ENCODE measurements at places on chromosomes 2 and 18.

DNA sequence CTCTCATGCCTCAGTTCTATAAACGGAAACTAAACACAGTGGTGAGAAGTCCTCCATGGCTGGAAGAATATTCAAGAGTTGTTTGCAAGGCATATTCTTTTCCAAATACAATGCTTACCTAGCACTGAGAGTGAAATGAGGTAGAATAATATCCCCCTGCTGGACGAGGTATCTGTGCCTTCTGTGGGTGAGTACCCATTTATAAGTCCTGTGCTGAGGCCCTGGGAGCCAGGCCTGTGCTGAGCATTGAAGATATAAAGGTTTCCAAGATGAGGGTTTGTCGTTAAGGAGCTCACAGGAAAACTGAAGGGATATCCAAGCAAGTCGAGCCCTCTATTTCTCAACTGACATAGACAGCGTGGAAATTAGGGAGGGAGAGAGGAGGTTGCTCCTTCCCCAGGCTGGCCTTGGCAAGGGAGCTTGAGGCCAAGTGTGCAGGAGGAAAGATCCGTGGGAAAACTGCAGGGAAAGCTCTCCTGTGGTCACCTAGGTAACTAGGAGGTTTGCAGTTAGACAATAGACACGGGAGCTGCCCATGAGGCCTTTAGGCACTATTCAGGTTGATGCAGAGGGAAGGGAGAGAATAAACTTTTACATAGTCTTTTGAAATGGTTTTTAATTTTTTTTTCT, 17.6 kb downstream of the PTPRM start:
- DNase-seq, result no peak

GRCh38 chr2:237120916-237121315, 35.2 kb downstream of the COPS8 start:
- no peak for DNase-seq

DNA sequence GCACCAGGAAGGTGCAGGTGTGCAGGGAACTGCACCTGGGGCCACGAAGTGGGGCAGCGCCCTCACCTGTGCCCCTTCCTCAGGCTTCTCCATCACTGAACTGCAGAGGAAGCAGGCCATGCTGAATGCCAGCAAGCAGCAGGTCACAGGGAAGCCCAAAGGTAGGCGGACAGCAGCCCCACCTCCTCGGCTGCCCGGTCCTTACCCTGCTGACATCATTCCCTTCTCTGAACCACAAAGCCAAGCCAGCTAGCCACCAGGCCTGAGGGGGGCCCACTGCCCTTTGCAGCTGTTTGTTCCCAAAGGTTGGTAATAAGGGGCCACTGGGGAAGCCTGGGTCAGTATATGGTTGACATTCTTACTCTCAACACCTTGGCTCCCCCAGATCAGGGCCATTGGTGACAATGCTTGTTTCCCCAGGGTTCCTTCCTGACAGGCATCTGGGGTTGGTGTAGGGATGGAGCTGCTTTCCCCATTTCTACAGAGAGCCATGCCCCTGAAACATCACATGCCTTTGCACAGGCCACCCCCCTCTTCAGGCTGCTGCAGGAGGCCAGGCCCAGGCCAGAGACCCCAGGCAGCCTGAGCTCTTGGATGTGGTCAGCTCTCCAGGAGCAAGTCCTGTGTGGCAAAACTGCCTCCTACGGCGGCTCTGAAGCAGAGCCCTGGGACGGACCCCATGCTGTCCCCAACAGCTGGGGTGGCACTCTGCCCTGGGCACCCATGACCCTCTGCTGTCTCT, 47.8 kb downstream of the FAM168B start:
- DNase-seq, result no peak

DNA sequence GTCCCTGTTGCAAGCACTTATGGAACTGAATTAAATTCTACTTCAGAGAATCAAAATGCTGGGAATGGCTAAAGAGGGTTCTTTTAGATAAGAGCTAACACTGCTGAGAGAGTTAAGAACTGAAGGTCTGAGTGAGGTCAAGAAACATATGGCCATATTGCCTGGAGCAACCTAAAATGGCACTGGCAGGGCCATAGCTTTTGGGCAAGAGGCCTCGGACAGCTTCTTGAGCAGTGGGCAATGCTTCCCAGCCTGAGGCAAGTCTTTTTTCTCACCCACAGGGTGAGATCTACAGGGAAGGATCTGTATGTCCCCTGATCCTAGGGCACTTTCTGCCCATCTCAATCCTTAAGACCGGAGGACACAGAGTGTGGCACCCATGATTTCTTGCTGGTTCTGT, 244.6 kb upstream of the NT5C1B start:
- DNase-seq, result no peak

- DNase-seq, result no peak
These were observed 34.2 kb downstream of the TGFA start for GRCh38 chr2:70519453-70519852.

DNA sequence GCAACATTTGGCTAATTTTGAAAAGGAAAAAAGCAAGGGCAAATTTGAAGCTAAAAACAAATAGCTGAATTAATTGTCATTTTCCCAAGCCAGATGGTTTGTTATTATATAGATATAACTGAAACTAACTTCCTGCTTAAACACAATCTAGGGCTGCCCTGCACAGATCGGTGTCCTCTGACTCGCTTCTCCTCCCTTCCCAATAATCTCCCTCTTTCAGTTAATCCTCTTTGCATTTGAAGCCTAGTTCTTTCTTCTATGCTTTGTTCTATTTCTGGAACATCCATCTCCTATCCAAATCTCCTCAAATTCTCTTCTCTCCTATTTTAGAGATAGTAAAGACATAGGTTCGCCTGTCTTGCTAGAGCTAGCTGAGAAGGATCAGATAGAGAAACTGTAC, 328.1 kb downstream of the SLC8A1 start:
- DNase-seq, result no peak

DNA sequence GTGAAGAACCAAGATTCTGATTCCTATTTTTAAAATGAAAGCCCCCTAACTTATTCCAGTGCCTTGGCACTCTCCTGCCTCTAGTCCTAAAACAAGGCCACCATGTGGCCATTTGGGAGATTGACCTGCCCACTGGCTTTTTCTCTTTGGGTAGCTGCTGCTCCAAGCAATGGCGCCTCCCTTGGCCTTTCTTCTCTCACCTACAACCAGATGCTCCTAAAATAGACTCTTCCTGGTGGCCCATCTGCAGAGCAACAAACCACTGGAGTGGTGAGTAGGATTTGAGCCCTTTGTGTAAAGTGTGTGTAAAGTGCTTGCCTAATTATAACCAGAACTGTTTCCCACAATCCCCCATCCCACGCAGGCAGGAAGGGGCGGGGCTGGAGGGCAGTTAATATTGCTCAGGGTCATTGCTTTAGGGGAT, 114.2 kb downstream of the FHOD3 start:
- no peak for DNase-seq

DNA sequence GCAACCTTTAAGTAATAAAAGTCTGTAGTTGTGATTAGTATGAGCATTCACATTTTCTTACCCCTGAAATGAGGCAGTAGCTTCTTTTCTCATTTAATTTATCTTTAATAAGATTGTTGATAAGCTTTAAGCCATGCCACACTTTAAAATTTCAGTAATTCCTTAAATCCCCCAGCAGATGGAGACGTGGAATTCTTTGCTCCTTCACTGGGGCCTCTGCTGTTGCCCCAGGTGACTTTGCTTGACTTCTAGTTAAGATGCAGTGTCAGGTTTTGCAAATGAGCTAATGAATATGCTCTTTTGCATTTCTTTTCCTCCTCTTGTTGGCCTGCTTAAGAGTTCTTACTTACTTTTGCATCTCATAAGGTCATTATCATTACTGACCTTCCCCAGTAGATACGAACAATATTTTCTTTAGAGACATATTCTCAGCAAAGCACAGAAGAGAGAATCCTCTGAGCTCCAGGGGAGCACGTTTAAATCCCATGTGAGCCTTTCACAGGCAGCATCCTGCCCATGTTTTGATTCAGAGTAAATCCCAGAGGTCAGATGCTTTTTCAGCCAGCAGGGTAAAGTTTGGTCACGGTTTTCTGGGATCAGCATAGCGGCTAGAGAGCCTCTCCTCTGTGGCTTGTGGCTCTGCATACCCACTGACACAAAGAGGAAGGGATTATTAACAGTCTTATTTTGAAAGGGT, 222.9 kb downstream of the PTPRM start:
- DNase-seq, result no peak

GRCh38 chr2:196725882-196726281, 73.6 kb downstream of the GTF3C3 start:
- no peak for DNase-seq

DNA sequence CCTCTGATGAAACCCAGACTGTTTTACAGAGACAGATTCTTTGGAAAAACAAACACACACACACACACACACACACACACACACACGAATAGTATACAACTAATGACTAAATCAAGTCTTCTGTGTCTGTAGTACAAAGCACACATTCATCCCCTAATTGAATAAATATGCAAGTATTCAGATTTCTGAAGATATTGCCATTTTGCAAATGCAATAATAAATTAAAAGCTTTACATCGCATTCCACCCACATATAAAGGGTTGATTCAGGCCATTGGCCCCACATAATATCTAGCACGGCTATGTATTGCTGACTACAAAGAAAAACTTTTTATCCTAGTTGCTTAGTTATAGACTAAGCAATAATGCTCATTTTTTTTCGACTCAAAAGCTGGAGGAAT, 86.2 kb downstream of the PAX3 start:
- no peak for DNase-seq

- no peak for DNase-seq
These were observed 67.4 kb downstream of the BARD1 start for GRCh38 chr2:214742119-214742518.

- DNase-seq, result no peak
These were observed 17.7 kb upstream of the NFE2L2 start for GRCh38 chr2:177282181-177282641.

GRCh38 chr2:206408323-206409320, 34.7 kb upstream of the ADAM23 start:
- DNase-seq, result no peak

- no peak for DNase-seq
These were observed 14.2 kb upstream of the ANKRD44 start for GRCh38 chr2:197324801-197325200.

GRCh38 chr2:74457549-74458131, 598 bp upstream of the WBP1 start:
- peak; percentile 34 for DNase-seq

GRCh38 chr2:159101755-159102489, 133.5 kb downstream of the TANC1 start:
- no peak for DNase-seq

DNA sequence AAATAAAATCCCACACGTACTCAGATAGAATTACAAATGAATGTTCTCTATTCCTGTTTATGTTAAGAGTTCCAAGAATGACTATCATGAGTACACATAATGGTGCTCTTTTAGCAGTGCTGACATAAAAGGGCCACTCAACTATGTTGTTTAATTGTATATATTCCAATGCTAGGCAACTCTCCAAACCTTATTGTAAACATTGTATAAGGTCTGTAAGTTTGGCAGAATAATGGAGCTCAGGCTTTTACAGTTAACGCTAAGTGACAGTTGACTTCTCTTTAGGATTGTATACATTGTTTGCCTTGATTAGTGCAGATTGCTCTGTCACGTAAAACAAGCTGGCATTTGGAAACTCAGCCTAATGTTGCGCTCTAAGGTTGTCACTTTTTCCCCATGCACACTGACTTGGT, 20.8 kb downstream of the RBMS1 start:
- DNase-seq, result no peak

DNA sequence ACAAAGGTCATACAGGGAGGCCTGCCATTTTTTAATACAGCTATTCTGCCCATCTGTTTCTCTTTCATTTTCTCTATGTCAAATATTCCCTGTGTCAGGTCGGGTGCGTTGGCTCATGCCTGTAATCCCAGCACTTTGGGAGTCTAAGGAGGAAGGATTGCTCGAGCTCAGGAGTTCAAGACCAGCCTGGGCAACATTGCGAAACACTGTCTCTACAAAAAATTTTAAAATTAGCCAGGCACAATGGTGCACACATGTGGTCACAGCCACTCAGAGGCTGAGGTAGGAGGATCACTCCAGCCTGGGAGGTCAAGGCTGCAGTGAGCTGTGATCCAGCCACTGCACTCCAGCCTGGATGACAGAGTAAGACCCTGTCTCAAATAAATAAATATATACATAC, 34.7 kb downstream of the TMEM37 start:
- DNase-seq, result no peak

- DNase-seq, result no peak
These were observed 150.2 kb downstream of the ST6GAL2 start for GRCh38 chr2:106735807-106736206.

DNA sequence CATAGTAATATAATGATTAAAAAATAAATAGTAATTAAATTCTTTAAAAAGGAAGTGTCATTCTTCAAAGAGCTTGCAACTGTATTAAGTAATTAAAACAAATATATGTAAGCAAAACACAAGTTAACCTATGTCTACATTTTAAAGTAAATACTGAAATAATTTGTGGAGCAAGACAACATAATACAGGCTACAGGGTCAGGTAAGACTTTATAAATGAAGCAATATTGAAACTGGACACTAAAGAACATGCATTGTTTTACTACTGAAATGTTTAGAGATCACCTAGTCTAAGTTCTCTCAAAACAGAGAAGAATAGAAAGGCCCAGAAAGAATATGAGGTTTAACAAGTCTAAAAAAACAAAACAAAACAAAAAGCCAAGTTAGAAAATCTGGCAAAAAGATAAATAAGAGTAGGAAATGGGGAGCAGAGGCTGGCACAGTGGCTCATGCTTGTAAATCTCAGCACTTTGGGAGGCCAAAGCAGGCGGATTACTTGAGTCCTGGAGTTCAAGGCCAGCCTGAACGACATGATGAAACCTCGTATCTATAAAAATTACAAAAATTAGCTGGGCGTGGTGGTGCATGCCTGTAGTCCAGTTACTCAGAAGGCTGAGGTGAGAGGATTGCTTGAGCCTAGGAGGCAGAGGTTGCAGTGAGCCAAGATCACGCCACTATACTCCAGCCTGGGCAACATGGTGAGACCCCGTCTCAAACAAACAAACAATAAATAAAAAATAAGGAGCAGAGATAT, 34.4 kb downstream of the VPS54 start:
- DNase-seq, result no peak

- no peak for DNase-seq
These were observed 57.2 kb upstream of the ACVR1 start for GRCh38 chr2:157933160-157933920.

DNA sequence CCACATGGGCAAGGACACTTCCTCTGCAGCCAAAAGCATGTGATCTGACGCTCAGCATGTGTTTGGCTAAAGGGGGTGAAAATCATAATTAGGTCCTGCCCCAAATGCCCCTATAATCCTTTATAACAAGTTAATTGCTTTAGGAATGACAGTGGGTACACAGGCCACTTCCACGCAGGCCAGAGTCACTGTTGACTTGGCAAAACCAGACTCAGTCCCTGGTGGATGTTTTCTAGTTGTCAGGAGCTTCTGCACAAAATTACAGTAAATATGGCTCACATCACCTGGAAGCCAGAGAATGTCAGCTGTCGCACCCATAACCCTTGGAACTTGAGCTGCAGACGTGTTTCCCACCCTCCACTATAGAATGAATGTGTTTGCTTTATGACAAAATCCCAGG, 13.3 kb upstream of the PXDN start:
- no peak for DNase-seq

GRCh38 chr2:168220965-168221819, 26.2 kb downstream of the STK39 start:
- no peak for DNase-seq

- DNase-seq, result no peak
These were observed 189.7 kb downstream of the PAX3 start for GRCh38 chr2:222108957-222109585.
